NCI-H2081 treated with DMSO at 0.1 percent for 48 hours (cell line): ENCODE measurements at places on chromosomes 3 and 15.

GRCh38 chr3:129747136-129747535 lies 140.7 kb upstream of the PLXND1 start:
- no peak for DNase-seq

DNA sequence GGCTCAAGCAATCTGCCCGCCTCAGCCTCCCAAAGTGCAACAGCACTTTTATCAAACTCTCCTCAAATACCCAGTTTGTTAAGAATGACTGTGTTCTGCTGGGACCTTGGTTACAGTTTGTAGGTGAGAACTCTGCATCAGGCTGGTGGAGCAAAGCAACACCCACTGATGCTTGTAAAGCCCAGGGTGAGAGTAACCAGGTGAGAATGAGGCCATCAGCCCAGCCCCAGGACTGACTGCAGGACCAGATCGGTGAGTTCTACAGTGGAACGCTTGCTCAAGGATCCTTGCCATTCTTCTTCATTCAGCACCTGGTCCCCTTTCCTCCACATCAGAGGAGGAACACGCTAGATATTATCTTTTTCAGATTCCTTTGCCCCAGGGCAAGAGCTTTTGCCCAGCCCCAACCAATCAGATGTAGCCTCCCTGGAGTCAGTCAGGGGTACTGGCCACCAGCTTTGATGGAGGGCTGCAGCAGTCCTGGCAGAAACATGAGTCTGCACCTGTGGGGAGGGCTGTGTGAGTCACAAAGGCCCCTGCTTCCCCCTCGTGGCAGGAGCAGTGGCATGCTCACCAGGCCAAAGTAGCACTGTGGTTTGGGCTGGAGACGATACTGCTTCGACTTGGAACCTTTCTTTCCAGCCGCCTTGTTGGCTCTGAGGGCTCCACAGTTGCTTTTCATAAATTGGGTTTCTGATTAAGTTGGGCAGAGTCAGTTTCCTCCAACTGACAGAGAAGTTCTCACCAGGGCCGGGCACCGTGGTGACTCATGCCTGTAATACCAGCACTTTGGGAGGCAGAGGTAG lies 3.5 kb upstream of the SHISA5 start:
- DNase-seq = no peak

DNA sequence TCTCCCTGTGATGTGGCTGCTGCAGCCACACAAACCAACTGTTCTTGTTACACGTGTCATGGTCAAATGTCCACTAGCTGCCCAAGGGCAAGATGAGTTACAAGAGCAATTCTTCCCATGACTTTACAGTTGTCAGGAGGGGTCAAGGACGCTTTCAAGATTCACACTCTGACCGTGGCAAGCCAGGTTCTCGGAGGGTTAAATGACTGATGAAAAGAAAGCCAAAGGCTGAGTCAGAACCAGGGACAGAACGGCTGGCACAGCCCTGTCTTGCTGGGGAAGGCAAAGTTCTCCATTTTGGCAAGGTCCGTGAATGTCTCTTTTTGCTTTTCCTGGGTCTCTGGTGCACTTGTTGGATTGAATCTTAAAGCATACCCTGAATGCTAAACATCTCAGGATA lies 364.5 kb upstream of the ICE2 start:
- no peak for DNase-seq

DNA sequence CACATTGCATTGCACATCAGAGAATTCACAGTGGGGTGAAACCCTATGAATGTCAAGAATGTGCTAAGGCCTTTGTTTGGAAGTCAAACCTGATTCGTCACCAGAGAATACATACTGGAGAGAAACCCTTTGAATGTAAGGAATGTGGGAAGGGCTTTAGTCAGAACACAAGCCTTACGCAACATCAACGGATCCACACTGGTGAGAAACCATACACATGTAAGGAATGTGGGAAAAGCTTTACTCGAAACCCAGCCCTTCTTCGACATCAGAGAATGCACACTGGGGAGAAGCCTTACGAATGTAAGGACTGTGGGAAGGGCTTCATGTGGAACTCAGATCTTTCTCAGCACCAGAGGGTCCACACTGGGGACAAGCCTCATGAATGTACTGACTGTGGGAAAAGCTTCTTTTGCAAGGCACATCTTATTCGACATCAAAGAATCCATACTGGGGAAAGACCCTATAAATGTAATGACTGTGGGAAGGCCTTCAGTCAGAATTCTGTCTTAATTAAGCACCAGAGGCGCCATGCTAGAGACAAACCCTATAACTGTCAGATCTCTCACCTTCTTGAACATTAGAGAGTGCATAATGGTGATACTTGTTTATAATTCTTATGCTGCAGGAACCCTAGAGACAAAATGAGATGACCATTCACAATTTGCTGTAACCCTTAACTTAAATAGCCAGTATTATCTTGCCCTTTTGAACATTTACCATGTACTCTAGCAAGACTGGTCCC lies 9.0 kb downstream of the ZNF662 start:
- no peak for DNase-seq

DNA sequence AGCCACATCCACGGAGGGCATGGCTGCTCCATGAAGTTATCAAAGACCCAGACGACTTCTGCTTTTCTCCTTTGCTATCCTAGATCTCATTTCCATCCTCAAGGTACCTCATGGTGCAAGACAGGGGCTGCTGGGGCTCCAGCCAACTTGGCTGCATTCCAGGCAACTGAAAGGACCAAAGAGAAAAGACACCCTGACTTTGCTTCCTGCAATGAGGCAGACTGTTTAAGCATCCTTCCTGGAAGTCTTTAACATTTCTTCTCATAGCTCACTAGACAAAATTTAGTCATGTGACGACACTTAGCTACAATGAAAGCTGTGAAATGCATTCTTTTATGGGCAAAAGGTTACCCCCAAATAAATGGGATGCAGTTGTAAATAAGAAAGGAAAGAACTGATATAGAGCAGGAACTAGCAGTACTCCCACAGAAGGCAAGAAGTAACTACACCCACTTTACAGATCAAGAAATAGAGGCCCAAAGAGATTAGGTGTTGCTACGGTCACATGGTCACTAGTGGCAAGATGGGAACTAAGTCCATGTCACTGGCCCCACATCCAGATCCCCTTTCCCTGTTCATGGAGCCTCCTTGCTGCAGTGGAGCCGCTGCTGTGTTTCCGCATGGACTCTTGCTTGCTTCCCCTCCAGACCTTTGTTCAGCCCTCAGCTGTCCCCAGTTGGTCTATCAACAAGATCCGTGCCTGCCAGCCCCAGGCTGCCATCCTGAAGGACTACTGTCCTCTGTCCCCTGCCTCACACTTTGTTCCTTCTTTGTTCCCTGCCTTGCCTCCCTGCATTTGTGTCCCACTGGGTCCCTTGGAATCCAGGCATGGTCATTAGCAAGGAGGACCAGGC lies 107.0 kb downstream of the XXYLT1 start:
- no peak for DNase-seq

DNA sequence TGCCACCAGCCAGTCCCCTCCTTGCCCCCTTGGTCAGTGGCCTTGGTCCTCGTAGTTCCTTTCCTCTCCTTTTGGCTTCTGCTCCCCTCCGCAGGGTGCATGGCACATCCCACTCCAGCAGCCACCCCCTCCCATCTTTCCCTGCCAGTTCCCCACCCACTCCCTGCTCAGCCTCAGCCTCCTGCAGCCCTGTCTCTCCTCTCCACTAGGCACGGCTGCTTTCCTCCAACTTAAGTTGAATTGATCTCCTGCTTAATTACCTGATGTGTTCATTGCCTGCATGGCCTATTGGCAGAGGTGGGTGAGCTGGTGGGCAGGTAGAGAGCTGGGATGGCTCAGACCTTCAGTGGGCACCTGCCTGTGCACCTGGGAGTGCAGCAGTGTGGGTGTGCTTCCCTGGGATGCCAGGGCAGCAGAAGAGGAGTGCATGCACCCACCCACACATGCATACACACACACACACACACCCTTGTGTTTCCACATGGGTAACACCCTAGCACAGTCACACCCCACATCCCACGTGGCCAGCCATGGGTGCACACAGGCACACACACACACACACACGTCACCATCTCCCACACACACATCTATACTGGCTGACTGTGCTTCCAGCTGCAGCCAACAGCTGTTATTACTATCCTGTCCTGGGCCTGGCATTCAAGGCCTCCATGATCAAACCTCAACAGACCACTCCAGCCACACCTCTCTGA lies 30.9 kb downstream of the C3orf18 start:
- no peak for DNase-seq

DNA sequence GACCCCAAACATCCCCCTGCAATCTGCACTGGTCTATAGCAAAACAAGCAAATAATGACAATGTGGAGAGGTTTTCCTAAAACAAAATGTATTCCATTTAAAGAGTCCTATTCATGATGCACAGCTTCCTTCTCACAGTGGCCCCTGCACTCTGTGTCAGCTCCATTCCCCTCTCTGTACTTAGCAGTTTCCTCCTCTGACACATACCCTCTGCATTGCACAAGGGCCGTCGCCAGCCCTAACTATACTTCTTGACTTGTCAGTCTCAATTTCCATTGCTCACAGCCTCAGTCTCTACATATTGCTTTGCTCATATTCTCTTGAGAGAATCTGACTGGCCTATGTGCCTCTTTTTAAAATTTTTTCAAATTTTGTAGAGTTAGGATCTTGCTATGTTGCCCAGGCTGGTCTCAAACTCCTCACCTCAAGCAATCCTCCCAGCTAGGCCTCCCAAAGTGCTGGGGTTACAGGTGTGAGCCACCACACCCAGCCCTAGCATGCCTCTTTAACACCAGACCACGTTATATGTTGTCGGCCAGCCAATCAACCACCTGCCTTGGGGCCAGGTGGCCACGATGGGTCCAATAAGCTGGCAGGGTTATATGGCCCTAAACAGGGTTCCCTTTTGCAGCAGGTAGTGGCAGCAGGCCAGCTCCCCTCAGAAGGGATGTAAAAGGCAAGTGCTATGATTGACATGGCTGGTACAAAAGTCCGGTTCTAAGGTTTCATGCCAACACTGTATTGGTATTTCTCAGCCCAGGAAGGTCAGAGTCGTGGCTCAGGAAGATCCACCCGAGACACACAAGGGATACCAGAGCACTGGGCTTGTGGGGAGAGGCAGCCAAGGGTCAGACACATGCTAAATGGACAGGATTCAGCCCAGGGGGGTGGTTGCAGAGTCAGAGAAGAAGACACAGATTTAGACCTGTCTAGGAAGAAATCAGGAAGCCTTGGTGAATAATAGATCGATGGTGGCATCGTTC lies 59.0 kb upstream of the SMAD3 start:
- no peak for DNase-seq

DNA sequence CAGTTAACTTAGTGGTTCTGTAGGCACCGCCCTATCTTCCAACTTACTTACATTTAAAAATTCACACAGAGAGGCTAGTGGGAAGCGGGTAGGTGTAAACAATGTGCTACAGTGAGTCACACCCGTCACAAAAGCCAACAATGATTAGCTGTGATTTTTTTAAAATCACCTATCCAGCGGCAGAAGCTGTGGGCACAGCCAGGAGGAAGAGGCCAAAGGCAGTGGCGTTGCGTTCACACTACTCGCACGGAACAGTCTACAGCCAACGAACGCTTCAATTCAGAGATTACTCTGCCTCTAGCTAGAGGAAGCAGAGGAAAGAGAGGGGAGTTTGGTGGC lies 2.5 kb upstream of the NLGN1 start:
- peak; percentile 86 for DNase-seq

DNA sequence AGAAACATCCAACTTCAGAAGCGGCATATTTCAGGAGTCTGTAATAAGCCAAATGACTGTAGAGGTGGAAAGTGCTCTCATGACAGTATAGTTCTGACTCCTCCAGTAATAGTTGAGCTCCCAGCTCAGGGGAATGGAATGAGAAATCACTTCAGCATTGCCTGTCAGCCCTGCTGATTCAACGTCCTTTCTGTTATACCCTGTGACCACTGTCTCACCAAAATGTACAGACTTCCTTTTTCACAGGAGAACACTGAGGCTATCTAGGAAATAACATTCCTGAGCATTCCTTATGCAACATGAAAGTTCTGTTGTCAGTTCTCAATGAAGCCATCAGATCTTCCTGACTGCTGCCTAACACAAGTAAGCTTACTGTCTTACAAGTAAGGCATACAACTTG lies 284.5 kb upstream of the MME start:
- no peak for DNase-seq

GRCh38 chr3:124700880-124701684 lies 29.2 kb upstream of the UMPS start:
- DNase-seq = no peak

DNA sequence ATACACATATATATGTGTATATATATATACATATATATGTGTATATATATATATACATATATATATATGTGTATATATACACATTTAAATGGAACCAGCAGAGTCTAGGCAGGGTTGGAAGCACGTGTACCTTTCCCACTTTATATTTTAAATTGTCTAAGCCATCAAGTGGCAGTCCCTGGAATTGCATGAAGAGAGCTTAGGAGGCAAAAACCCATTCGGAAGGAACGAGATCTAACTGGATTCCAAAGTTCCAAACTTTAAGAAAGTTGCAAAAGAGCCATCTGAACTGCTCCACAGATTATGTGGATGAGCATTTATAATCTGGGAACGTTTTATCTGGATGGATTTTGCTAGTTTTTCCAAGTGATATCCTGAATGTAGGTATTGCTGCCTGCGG lies 186.5 kb downstream of the FOXP1 start:
- no peak for DNase-seq

DNA sequence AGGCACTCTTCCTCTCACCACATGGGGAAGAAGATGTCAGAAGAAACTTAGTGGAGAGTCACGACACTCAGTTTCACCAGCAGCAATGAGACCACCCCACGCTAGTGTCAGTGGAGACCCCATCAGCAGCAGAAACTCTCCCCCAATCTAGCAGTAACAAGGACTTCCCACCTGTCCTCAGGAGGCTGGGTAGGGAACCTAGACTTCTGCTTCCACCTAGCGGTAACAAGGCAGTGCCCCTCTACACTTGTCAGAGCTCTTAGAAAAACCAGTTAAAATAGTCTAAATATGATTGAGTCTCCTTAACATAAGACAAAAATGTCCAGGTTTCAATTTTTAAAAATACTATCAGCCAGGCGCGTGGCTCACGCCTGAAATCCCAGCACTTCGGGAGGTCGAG lies 57.3 kb downstream of the TRAT1 start:
- no peak for DNase-seq

- no peak for DNase-seq
Observed at GRCh38 chr3:17181413-17181907, 296.7 kb downstream of the PLCL2 start.
